Activated T-cell treated with anti-CD3 and anti-CD28 coated beads, Interleukin-2, amount 50 U/mL, for 48 hours (primary cell): ENCODE measurements at places on chromosomes 2 and 18.

- DNase-seq, result no peak
Observed at GRCh38 chr2:73131807-73132206, 19.1 kb upstream of the RAB11FIP5 start.

DNA sequence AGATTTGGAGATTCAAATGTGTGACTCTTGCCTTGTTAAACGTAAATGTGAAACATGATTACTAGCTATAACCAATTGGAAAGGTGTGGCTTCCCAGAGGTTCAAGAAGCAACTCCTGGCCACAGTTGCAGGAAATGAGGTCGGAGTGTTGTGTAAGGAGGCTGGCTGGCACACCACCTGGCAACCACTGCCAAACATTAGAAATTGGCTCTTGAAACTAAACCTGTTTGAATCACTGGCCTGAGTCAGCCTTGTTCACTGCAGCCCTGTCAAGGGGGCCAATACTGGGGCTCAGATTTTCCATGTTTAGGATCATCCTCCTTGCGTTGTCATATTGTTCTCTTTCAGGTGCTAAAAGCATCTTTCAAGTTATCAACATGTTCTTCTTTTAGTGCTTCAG, 206.3 kb downstream of the ARL6IP6 start:
- DNase-seq, result no peak

DNA sequence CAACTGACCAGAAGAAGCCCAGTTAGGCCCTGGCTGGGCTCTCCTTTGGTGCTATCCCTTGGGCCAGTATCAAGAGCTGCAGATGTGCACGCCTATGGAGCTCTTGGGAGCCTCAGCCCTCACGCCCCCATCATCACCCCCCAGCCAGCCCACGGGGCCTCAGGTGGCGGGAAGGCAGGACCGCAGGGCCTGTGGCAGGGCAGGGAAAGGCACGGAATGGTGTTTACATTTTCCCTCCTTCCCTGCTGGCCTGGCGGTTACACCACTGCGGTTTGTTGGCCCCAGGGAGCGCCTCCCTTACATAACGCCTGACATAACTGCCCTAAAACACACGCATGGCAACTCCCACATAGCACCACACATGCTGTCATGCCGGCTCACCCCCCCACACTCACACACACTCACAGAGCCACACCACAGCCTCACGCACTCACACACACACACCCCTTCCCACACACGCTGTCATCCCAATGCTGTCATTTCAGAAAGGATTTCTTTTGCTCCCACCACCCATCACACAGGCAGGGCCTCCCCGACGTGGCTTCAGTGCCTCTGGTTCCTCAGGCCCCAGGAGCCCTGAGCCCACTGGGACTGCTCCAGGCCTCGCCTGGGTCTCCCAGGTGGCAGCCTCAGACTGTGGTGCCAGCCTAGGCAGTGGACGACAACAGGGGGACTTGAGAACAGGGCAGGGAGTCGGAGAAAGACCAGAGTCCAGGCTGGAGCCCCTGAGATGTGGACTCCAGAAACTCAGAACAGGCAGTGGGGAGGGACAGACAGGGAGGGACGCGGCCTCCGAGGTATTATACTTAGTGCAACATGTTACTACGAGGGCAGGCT, 15.7 kb downstream of the ZFP36L2 start:
- DNase-seq, result peak; percentile 62

DNA sequence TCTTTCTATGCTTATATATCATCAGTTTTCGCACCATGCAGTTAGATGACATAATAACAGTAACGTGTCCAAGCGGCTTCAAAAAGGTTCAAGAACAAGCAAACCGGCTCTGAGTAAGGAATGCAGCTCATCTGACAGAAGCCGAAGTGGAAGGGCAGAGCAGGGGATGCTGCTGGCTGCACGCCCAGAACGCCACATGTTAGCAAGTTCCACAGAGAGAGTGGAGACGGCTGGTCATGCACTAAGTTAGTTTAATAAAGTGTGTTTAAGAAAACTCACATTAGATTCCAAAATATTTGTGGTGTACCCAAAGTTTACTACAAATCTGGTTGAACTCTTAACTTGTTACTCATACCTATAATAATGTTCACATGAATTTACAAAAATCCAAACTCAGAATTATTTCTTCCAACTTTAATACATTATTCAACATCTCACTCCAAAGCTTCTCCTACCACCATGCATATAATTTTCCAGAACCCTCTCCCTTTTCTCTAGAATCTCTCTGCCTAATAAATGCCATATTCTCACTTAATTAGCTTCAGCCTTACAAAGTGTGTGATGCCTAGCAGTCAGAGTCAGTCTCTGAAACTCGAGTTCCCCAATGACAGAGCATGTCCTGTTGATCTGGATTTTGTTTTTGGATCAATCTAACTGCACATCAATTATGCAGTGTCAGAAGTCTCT, 170.0 kb downstream of the DNAH7 start:
- no peak for DNase-seq

GRCh38 chr2:210598219-210598618, 41.8 kb downstream of the CPS1 start:
- DNase-seq, result no peak

- no peak for DNase-seq
Observed at GRCh38 chr2:28355521-28356094, 37.0 kb upstream of the FOSL2 start.

- DNase-seq, result no peak
Observed at GRCh38 chr2:219215871-219216534, 2.8 kb downstream of the ABCB6 start.

DNA sequence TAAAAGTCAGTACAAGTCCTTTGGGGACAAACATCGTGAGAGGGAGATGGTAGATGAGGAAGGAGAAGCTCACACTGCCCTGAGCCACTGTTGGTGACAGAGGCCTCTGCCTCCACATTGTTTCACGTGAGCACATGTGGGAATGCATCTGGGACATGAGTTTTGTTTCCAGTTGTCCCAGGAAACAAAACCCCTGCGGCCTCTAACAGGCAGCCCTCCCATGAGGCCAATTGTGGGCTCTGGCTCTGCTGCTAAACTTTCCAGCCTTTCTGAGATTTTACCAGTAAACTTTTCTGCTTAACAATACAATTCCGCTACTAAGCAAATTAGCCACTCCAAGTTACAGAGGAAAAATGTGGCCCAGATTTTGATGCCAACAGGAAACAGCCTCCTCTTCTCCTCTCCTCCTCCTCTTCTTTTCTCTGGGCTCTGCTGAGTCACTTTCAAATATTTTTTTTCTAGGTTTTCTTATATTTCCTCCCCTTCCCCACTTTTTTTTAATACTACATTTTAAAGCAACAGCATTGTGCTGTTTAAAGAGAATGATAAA, 23.4 kb upstream of the LRRC30 start:
- no peak for DNase-seq

- DNase-seq, result no peak
Observed at GRCh38 chr2:148969659-148970061, 68.8 kb upstream of the LYPD6B start.

- no peak for DNase-seq
Observed at GRCh38 chr18:36628435-36629137, 200.2 kb downstream of the TPGS2 start.

GRCh38 chr2:142880279-142880678, 2.8 kb downstream of the KYNU start:
- DNase-seq, result no peak

DNA sequence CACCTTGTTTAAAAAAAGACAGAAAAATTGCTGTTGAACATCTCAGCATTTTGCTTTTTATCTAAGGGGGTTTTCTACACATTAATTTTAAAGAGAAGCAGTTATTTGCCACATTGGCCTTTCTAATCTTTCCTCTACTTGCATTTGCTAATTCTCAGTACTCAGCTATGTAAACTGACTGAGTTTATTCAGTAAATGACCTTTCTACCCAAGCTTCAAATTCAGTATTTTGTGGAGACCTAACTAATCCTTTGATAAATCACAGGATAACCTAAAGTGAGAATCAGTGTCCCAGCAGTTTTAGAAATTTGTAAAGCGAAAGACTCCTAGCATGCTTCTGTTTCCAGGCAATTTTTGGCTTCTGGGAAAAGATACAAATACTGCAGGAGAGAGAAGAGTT, 288.4 kb downstream of the ASXL3 start:
- DNase-seq, result no peak

GRCh38 chr2:108271691-108272253, 16.9 kb upstream of the SULT1C2 start:
- no peak for DNase-seq

DNA sequence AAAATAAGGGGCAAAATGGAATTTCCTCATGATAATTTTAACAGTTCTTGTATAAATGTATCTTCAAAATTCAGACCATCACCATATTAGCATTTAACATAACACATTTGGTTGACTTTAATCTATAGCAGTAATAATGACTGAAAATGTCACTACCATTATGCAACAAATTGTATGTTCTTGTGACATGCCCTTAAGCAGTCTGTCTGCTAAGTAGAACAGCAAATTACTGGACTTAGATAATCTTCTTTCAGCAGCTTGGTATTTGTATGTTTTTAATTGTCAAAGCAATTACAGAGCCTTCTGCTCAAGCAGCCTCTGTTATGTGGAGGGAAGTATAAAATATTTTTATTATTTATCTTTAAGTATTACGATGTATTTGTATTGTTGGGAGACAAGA, 214.3 kb upstream of the NXPH2 start:
- DNase-seq, result no peak

DNA sequence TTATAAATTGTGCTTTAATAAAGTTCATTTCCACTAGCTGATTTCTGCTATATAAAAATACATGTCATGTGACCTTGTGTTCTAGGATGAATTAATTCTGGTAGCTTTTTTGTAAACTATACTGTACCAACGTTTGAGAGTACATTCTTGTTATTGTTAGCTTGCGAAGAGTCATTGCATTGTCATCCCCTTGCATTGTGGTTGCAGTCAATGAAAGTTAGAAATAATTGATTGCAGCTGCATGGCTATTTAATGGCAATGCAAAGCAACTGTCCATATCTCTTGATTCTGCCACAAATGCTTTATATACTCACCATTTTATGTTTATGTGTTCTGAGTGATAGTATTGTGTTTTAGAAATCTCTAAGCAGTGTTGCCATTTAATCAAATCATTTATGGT, 91.6 kb downstream of the ZNF407 start:
- no peak for DNase-seq

DNA sequence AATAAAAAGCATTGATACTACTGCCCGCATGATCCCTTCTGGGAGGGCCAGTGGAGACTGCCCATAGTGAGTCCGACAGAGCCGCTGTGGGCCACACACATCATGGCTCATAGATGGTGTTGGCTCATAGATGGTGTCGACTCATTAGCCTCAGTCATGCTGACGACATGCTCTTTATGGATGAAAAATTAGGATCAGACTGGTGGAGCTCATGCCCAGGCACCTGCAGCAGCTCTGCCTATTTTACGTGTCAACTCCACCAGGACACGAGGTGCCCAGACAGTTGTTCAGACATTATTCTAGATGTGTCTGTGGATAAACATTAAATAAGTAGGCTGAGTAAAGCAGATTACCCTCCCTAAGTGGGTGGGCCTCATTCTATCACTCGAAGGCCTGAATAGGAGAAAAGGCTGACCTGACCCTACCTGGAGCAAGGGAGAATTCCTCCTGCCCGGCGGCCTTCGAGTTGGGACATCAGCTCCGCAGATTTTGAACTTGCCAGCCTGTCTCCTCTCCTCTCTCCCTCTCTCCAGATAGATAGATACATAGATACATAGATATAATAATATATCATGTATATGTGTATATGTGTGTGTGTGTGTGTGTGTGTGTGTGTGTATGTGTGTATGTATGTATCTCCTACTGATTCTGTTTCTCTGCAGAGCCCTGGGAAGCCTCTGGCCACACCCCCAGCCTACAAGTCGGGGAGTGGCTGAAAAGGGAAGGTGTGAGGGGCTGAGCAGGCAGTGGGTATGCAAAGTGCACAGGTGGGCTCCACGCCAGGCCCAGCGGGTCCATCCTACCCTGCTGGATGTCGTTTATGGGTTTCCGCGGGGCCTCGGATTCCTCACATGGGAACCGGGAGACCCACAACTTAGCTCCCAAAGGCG, 13.6 kb upstream of the TEX51 start:
- no peak for DNase-seq

- no peak for DNase-seq
Observed at GRCh38 chr2:226478109-226478809, 321.4 kb downstream of the IRS1 start.

GRCh38 chr2:176447616-176448015, 178.4 kb downstream of the MTX2 start:
- DNase-seq, result no peak

DNA sequence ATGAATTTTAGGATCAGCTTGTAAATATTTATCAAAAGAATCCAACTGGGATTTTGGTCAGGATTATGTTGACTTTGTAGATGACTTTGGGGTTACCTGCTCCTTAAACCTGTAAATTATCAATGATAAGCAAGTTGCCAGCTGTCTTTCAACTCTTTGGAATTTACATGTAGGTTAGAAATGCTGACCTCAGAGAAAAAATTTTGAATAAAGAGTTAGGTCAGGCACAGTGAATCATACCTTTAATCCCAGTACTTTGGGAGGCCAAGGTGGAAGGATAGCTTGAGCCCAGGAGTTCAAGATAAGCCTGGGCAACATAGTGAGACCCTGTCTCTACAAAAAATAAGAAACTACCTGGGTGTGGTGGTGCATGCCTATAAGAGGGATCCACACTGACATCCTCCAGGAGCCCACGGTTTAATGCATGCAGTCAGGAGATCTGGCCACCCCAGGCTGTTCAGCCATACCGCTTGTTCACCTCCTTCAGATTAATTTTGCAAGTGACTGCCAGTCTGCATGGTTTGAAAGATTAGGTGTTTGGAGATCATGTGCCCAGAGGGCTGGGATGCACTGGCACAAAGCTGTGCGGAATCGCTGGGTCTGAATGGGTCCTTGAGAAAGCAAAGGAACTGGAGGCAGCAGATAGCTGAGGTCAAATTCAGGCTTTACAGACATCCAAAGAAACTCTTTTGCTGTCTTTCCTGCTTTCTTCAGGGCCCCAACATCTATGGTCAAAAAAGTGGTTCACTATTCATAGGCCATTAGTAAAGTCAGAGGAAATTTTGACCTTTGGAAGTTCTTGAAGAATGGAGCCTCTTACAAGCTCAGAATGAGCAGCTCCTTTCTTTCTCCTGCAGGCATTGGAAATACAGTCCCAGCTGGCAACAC, 83.4 kb upstream of the TXNDC2 start:
- DNase-seq, result no peak

DNA sequence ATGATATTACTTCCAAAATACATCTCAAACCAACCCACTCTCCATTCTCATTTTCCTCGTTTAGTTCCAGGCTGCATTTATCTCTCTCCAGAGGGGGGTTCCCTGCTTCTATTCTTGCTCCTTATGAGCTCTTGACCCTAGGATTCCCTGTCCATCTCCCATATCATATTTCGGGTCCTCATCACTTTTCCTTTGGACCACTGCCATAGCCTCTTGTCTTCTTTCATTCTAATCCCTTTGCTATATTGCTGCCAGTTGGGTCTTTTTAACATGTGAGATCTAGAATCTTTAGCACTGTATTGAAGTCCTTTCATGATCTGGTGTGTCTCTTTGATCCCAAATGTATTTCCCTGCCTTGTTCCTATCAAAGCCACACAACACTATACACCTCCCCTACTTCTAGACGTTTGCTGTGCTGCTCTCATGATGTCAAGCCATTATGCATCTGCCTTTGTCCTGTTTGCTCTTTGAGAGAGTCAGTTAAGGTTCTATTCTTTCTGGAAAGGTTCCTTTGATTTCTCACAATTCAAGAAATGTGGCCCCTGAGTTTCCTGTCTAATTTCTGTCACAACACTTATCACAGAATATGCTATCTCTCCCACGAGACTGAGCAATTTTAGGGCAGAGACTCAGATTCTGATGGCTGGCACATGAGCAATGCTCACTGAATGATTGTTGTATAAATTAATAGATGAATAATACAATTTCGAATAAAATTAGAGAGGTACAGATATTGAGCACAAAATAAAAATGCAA, 43.2 kb upstream of the SESTD1 start:
- DNase-seq, result no peak
